Body of pancreas (tissue), 4 donors: ENCODE measurements at places on chromosomes 4 and X. TPM values are rescaled to one million over a fixed set of nuclear protein-coding genes. Genes with fewer than 3 reads are reported as not detected.

DNA sequence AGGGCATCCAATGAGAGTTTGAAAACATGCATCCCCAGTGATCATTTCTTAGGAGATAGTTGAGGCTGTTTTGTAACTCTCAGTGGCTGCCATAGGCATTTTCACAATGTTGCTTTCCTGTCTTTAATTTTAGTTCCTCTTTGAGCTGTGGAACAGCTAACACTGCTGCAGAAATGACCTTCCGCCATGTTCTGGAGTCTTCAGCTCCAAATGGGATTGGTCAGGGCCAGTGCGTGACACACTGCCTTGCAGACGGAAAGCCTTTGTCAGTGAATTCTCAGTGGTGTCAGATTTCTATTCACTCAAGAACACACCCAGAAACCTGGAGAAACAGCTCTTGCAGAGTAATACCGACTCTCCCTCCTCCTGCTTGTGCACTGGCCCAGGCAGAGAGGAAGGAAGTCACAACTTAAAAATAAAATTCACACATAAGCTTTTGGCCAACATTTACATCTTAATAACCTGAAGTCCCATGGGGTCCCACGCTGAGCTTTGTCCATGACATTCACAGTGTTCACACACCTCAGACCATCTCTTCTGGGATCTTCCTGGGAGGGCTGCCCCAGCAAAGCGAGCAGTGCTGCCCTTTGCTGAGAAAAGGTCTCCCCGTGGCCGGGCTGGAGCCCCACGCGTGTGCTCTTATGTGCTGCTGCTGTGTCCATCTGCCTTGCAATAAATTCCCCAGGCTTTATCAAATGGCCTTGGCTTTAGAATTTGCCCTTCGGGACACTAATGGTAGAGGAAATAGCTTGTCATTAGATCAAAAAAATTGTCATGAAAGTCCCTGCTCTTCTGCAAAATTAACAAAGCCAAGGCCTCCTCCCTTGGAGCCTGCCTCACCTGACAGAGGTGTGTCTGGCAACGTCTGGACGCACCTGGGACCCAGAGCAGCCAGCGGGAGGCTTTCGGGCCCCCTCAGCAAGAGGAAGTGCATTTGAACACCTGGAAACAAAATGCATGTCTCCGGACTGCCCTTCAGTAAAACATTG, 126.8 kb downstream of the IRF2 start:
- peak; percentile 67 for DNase-seq
- H3K36me3 ChIP-seq, result no peaks in the 10 kb centered on the region
- H3K27ac ChIP-seq, result peak overlapping the region; percentile 90
- peaks cover 66% of the 10 kb centered on the region for H3K4me1 ChIP-seq
- H3K27me3 ChIP-seq, result no peaks in the 10 kb centered on the region

- no peaks in the 10 kb centered on the region for H3K4me1 ChIP-seq
- H3K27ac ChIP-seq, result no peak overlapping the region
- DNase-seq, result no peak
Observed at GRCh38 chrX:1529756-1530155, 7.2 kb downstream of the P2RY8 start.

CHM gene
- total RNA-seq, result 11.2 TPM

- no peaks in the 10 kb centered on the region for H3K36me3 ChIP-seq
- no peaks in the 10 kb centered on the region for H3K27me3 ChIP-seq
- no peak overlapping the region for H3K4me3 ChIP-seq
- H3K4me1 ChIP-seq, result no peaks in the 10 kb centered on the region
Observed at GRCh38 chr4:100525686-100526085, 7.9 kb upstream of the EMCN start.

DNA sequence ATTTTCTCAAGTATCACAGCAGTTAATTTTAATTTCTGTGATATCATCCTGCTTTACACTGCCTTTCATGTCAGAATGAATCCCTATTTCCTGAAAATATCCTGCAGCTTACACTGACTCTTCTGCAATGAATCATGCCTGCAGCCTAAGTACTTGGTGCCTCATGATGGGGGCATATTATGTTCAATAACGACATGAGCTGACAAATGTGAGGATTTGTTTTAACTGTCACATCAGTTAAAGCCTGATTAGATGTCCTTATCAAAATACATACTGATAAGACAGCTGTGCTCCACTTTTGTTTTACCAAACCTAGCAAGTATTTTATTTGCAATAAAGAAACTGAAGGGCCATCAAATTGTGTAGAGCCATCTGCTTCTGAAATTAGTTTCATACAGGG, 359.9 kb upstream of the AGA start:
- H3K4me3 ChIP-seq, result no peak overlapping the region
- DNase-seq, result no peak
- H3K4me1 ChIP-seq, result peaks cover 4% of the 10 kb centered on the region
- no peaks in the 10 kb centered on the region for H3K27me3 ChIP-seq
- no peak overlapping the region for H3K27ac ChIP-seq

DNA sequence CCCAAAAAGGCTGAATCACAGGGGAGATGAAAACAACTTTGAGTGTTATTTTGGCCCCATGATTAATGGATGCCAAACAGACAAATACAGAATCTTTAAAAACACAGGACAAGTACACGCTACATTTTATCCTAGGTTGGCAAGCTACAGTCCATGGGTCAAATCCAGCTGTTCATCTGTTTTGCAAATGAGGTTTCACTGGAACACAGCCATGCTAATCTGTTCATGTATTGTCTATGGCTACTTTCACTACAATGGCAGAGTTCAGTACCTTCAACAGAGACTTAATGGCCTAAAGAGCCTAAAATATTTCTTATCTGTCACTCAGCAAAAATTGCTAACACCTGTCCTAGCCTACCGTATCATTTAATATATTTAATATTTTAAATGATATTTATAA, 1548.5 kb upstream of the IGFBP7 start:
- no peak overlapping the region for H3K4me3 ChIP-seq
- no peak for DNase-seq
- H3K4me1 ChIP-seq, result no peaks in the 10 kb centered on the region
- no peaks in the 10 kb centered on the region for H3K27me3 ChIP-seq

DNA sequence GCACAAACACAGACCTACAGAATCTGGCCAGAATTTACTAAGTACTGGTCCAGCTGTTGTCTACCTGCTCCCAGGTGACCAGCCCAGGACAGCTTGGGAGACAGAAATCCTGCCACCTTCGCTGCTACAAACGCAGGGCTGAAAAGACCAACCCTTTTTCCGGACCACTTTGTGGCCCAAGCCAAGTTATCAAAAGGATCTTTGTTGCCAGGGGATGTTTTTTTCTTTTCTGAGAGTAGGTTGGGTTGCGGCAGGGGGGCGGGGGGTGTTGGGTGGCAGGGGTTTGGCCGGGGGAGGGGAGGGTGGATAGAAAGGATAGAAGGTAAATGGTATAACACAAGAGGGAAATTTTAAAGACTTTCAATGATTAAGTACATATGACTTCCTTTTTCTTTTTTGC, 63.4 kb downstream of the STOX2 start:
- DNase-seq, result no peak
- no peaks in the 10 kb centered on the region for H3K36me3 ChIP-seq
- no peak overlapping the region for H3K4me3 ChIP-seq
- H3K4me1 ChIP-seq, result peaks cover 12% of the 10 kb centered on the region

- peak; percentile 12 for DNase-seq
- H3K27ac ChIP-seq, result no peak overlapping the region
- H3K4me3 ChIP-seq, result no peak overlapping the region
- no peaks in the 10 kb centered on the region for H3K36me3 ChIP-seq
- H3K27me3 ChIP-seq, result no peaks in the 10 kb centered on the region
Observed at GRCh38 chr4:189021831-189022230, 882.6 kb downstream of the TRIML1 start.

GRCh38 chrX:153342762-153343558, 9.0 kb downstream of the ZNF275 start:
- no peak overlapping the region for H3K27ac ChIP-seq
- H3K36me3 ChIP-seq, result no peaks in the 10 kb centered on the region
- DNase-seq, result no peak
- H3K27me3 ChIP-seq, result no peaks in the 10 kb centered on the region

GRCh38 chr4:85955620-85956292, 404.1 kb downstream of the MAPK10 start:
- no peaks in the 10 kb centered on the region for H3K27me3 ChIP-seq
- no peak overlapping the region for H3K27ac ChIP-seq
- H3K4me1 ChIP-seq, result no peaks in the 10 kb centered on the region
- DNase-seq, result no peak
- no peaks in the 10 kb centered on the region for H3K36me3 ChIP-seq
- H3K4me3 ChIP-seq, result no peak overlapping the region
